Forelimb muscle (tissue), 1 donor: ENCODE measurements at places on chromosomes 4 and X. TPM values are rescaled to one million over a fixed set of nuclear protein-coding genes. Genes with fewer than 3 reads are reported as not detected.

NAP1L2 gene
- 0.54 TPM for polyA plus RNA-seq

GRCh38 chr4:43992552-43992951, 456.1 kb downstream of the KCTD8 start:
- no peak for DNase-seq

TLR2 gene
- polyA plus RNA-seq: 2.2 TPM

GRCh38 chrX:43108828-43109227, 330.9 kb upstream of the PPP1R2C start:
- no peak for DNase-seq

ATP8A1 gene
- 7.1 TPM for polyA plus RNA-seq

DUX4 gene
- polyA plus RNA-seq: 1.2 TPM

DNA sequence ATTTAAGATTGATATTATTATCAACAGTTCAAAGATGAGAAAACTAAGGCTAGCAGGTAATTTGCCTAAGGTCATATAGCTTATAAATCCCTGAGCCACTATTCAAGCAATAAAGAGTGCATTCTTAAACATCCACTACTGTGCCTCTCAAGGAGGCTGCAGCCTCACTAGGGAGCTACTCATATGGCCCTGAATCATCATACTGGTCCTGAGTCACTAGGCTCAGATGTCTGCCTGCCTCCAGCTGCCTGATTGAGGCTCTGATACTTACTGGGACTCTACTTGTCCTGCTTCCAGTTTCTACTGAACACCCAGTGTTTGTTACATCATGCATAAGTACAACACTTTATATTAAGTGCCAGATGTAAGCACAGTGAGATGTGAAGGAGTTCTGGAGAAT, 110.7 kb downstream of the AASDH start:
- DNase-seq: no peak

CSAG1 gene
- not detected for polyA plus RNA-seq

GRCh38 chr4:2457481-2458295, 11.2 kb upstream of the RNF4 start:
- no peak for DNase-seq

GRCh38 chr4:82780170-82780751, 18.3 kb downstream of the SCD5 start:
- DNase-seq: no peak

HDX gene
- 3.8 TPM for polyA plus RNA-seq

- DNase-seq: no peak
Measured at GRCh38 chr4:137896221-137896737, 345.9 kb downstream of the SLC7A11 start.

DNA sequence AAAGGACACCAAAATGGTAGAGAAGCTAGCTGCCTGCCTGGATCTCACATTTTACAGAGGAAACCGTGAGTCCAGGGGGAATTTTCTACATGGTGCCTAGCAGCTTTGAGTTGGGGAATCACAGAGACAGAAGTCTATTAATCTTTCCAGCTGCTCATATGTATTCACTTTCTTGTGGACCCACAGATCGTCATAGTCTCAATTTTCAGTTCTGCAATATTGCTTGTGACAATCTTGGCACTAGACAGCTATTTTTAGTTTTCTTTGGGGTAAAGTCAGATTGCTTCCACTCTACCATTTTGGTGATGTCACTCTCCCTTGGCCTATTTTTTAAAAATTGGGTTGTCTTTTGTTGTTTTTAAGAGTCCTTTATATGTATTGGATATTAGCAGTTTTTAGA, 233.4 kb upstream of the STK26 start:
- no peak for DNase-seq
